ENCODE measurements at places on chromosomes 4 and X. TPM values are rescaled to one million over a fixed set of nuclear protein-coding genes. Genes with fewer than 3 reads are reported as not detected.

GPRASP1 gene
- total RNA-seq: 14.0 TPM

DNA sequence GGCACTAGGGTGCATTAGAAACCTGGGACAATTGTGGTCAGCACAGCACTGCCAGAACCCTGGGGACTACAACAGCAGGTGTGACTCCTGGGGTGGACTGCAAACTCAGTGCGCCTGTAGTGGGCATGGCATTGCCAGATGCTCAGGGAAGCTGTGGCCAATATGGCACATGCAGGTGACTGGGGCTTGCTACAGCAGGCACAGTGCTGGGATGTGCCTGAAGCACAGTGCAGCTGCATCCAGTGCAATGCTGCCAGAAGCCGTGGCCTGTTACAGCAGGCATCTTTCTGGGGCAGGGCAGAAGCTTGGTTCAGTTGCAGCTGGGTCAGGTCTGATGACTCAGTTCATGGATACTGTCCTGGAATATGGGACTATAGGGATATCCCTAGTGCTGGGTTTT is 445.8 kb downstream of the CCSER1 start:
- no peak overlapping the region for H3K4me3 ChIP-seq
- no peaks in the 10 kb centered on the region for H3K27me3 ChIP-seq
- DNase-seq: no peak

- no peak overlapping the region for H3K4me3 ChIP-seq
- no peaks in the 10 kb centered on the region for H3K27me3 ChIP-seq
- DNase-seq: no peak
- peaks cover 20% of the 10 kb centered on the region for H3K4me1 ChIP-seq
- no peak overlapping the region for H3K27ac ChIP-seq
These were observed 112.3 kb downstream of the KLHL8 start for GRCh38 chr4:87108142-87108546.

DNA sequence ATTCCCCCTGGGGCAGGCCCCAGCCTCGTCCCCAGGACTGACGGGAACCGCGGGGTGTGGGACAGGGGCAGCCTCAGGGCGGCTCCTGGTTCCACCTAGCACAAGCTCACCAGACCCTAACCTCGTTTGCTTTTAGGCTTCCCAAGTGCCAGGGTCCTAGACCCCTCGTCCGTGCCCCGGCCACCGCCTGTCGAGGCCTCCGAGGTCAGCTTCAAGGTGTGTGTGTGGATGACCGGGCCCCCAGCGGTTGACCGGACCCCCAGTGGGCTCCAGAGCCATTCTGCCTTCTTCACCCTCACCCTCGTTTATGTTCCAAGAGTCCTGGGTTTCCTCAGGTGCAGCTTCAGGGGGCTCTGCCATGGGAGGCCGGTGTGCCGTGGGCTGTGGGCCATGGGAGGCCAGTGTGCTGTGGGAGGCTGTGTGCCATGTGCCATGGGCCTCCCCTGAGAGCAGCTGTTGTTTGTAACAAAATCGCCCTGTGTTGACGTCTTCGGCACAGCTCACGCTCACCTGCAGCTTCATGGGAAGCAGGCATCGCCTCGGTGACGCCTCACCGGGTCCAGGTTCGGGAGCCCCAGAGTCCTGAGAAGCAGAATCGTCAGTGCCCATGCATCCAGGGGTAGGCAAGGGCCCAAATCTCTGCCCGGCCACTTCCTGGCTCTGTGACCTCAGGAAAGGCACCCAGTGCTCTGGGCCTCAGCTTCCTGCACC is 43.0 kb upstream of the HMX1 start:
- H3K4me1 ChIP-seq: no peaks in the 10 kb centered on the region
- H3K36me3 ChIP-seq: no peaks in the 10 kb centered on the region

DNA sequence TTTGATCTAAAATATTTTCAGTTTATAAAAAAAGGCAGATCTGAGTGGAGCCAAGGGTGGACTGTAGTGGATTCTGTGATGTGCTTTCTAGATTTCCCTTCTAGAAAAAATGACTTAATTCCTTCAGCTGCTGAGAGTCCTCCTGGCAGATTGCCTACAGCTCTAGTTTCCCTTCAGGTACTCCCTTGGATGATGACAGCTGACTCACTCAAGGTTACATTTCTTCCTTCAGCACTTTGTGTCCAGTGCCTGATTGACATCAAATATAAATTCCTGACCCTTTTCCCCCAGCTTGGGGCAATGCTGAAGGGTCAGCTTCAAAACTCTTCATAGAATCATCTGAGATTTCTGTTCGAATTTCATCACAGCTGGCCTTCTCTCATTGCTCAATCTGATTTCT is 161.7 kb downstream of the EMCN start:
- no peaks in the 10 kb centered on the region for H3K36me3 ChIP-seq
- peaks cover 2% of the 10 kb centered on the region for H3K27me3 ChIP-seq
- H3K27ac ChIP-seq: no peak overlapping the region
- no peak for DNase-seq
- H3K4me1 ChIP-seq: no peaks in the 10 kb centered on the region

GRCh38 chrX:44308869-44309268 is 34.6 kb downstream of the EFHC2 start:
- no peak for DNase-seq
- peaks cover under 1% of the 10 kb centered on the region for H3K4me1 ChIP-seq
- no peaks in the 10 kb centered on the region for H3K27me3 ChIP-seq
- no peak overlapping the region for H3K27ac ChIP-seq

GRCh38 chr4:75733369-75733768 is 9.0 kb downstream of the USO1 start:
- H3K4me3 ChIP-seq: no peak overlapping the region
- peaks cover 13% of the 10 kb centered on the region for H3K4me1 ChIP-seq
- H3K27me3 ChIP-seq: no peaks in the 10 kb centered on the region
- no peak for DNase-seq
- no peak overlapping the region for H3K27ac ChIP-seq
- H3K36me3 ChIP-seq: peaks cover 28% of the 10 kb centered on the region

DNA sequence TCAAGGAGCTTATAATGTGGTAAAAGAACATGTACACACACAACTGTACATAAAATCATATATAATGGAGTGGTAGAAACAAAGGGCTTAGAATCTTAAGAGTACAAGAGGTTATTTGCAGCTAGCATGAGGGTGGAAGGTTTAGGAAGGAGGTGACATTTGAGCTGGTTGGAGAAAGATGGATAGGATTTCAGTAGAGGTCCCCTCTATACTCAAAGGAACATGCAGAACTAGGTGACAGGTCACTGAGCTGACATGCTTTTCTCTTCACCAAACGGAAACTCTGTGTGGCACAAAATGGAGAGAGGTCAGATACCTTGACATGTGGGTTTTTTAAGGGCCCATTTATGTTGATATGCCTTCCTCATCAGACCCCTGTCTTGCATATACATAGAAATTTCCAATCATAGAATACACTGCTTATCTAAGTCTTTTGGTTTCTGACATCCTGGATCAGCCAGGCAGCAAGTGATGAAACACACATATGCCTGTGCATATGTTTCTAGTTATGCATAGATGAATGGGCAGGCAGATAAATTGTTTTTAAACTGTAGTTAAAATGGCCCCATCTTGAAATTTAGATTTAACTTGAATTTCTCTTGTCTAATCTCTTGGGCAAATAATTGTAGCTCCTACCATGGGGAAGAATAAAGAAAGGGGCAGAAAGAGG is 29.3 kb downstream of the CLCN5 start:
- H3K27me3 ChIP-seq: no peaks in the 10 kb centered on the region
- H3K4me1 ChIP-seq: peaks cover 3% of the 10 kb centered on the region
- DNase-seq: no peak

DNA sequence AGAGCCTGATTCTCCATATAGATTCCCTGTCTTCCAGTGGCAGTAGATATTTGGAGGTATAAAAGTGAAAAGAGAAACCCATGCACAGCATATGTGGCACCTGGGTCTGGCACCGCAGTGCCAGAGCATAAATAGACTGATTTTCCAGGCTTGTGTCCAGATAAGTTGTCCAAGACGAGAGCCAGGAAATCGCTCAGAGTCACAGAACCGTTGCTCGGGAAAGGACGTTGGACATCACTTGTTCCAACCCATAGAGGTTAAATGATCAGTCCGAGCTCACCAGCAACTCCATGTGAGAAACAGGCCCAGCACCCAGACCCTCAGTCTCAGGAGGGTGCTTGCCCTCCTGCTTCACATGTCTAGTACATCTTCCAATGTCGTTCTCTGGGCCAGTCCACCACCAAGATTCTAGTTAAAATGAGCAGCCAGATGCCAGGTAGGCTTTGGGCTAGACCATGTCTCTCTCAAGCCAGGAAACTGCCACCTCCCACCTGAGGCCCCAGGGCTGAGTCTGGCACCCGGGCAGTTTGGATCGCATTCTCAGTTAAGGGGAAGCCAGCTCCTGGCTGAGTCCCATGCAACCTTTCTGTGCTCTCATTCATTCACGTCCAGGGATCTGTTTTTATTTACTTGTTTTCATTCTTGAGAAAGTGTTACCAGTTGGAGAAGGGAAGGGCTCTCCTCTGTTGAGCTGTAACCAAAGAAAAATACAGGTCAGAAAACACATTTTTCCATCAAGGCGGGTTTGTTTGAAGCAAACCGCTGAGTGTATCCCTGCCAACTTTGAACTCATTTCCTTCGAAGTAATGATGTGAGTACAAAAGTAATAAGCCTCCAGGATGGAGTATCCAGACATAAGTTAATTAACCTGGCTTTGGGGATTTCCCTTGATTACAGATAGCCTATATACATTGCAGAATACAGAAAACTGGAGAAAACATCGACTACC is 91.7 kb downstream of the PHOX2B start:
- H3K27ac ChIP-seq: no peak overlapping the region
- no peaks in the 10 kb centered on the region for H3K4me1 ChIP-seq
- H3K27me3 ChIP-seq: peaks cover 5% of the 10 kb centered on the region
- no peak for DNase-seq
- no peak overlapping the region for H3K4me3 ChIP-seq

RHOXF2 gene
- total RNA-seq: not detected

Measured in activated naive CD8-positive, alpha-beta T cell treated with anti-CD3 and anti-CD28 coated beads, Interleukin-2, amount 10 ng/mL, durations not matched to agents 7 days and 5 days (primary cell).